ENCODE measurements at places on chromosomes 5 and 9. TPM values are rescaled to one million over a fixed set of nuclear protein-coding genes. Genes with fewer than 3 reads are reported as not detected.

GRCh38 chr9:133604856-133605255, 4.3 kb downstream of the FAM163B start:
- no peak for DNase-seq

- DNase-seq, result no peak
These were observed 747 bp downstream of the TRPM3 start for GRCh38 chr9:71120501-71121247.

Gene IRGM
- total RNA-seq, result not detected

DNA sequence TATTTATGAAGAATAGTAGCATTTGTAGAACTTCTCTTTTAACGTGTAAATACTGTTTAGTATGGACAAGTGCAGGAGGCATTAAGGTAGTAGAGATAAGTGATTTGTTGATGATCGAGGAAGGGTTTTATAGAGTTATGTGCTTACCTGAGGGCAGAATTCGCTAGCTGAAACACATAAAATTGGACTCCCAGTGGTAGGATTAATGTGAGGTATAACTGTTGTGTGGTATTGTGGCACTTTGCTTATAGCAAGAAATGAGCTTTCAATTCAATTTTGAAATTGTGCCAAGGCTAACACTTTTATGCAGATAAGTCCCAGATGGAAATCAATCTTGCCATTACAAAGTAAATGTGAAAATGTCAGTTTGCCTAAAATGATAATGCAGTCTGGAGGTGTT, 1.2 kb downstream of the AP3S1 start:
- DNase-seq, result no peak

Gene ENTREP1
- total RNA-seq, result 0.82 TPM

GRCh38 chr5:44833249-44833648, 24.5 kb downstream of the MRPS30 start:
- no peak for DNase-seq

Gene IFNA16
- not detected for total RNA-seq

Gene DMRT3
- total RNA-seq, result not detected

All from frontal cortex (tissue), 4 donors.